Activated gamma-delta T cell treated with anti-CD3 and anti-CD28 coated beads, Interleukin-2, amount 50 U/mL, for 16 hours (primary cell): ENCODE measurements at places on chromosomes 2 and 18.

DNA sequence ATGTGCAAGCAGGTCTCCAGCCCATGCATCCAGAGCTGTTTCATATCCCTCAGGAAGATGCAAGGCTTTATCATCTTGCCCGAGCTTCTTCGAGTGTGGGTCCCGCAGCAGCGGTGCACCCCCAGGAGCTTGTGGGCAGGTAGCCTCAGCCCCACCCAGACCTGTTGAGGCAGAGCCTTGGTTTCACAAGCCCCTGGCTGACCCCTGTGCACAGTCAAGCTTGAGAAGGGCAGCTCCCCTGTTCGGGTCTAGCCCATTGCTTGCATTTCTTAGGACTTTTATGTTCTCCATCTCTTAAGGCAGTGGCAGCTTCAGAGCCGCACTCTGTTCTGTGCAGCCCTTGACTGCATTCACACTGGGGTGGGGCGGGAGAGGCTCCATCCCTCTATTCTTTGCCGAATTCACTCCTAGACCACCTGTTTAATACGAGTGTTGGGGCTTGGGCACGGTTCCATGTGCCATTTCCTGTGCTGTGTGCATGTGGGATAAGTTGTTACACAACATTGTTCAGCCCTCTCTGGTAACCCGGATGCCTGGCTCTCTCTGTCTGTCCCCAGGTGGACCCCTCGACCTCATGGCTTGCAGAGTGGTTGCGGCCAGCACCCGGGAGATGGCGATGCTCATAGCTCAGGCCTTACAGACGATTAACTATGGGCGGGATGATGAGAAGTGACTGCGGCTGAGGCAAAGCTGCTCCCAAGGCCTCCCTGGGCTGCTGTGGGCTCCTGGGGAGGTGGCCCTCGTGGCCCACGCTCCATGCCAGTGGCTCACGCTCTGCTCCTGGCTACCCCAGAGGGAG, 48.7 kb downstream of the IMPA2 start:
- DNase-seq, result no peak

- DNase-seq, result no peak
Measured at GRCh38 chr2:39623917-39624316, 41.8 kb upstream of the TMEM178A start.

GRCh38 chr2:3598197-3598910, 3.4 kb downstream of the COLEC11 start:
- DNase-seq, result no peak

GRCh38 chr2:78992451-78992806, 33.1 kb upstream of the REG3G start:
- no peak for DNase-seq

DNA sequence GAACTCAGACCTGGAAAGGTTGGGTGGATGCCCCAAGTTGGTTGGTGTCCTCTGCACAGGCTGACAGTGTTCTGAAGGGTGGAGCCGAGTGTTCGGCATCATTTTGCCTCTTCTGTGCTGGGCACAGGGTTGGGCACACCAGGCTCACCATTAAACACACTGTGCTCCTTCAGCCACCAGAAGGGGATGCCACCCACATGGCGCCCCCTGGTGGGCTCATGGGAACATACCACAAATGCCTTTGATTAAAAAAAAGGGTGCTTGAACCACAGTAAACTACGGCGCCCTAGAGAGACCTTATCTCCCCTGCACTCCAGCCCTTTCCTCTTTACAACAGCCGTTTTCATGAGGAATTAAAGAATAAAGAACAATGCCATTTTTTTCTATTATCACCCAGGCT, 89.4 kb downstream of the CELF4 start:
- DNase-seq, result no peak

- DNase-seq, result no peak
Measured at GRCh38 chr2:74063486-74063885, 78.8 kb downstream of the TET3 start.

- no peak for DNase-seq
Measured at GRCh38 chr2:235444101-235444597, 49.7 kb upstream of the AGAP1 start.

GRCh38 chr2:32166115-32166574, 481 bp downstream of the SLC30A6 start:
- DNase-seq, result no peak

GRCh38 chr2:29105375-29105774, 9.8 kb upstream of the CLIP4 start:
- no peak for DNase-seq

DNA sequence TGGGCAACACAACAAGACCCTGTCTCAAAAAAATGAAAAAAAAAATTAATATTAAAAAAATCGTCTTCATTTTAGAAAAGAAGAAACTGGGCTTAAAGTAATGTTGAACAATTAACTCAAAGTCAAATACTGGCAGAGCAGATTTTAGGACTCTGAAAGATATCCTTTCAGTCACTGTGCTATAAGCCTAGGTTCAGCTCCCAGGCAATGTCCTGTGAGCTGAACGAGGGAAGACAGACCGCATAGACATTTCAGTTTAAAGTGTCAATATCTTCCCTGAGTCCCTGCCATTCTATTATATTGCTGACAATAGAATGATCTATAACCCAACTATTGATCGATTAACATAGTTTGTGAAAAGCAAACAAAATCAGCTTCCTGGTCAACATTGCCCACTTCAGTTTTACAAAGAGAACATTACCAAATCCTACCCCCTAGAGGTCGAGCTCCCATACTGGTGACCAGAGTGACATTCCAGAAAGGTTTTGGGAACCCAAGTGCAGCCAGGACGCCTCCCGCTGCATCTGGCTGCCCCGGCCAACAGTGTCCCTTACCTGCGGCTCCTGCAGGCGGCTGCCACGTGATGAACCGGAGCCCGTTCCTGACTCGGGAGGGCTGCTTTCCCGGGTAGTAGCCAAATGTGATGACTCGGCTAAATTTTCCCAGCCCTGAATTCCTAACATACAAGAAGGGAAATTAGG, 639 bp downstream of the MRO start:
- no peak for DNase-seq

GRCh38 chr18:6476190-6476589, 61.5 kb upstream of the L3MBTL4 start:
- DNase-seq, result no peak

- no peak for DNase-seq
Measured at GRCh38 chr18:73614812-73615211, 532.8 kb downstream of the FBXO15 start.

DNA sequence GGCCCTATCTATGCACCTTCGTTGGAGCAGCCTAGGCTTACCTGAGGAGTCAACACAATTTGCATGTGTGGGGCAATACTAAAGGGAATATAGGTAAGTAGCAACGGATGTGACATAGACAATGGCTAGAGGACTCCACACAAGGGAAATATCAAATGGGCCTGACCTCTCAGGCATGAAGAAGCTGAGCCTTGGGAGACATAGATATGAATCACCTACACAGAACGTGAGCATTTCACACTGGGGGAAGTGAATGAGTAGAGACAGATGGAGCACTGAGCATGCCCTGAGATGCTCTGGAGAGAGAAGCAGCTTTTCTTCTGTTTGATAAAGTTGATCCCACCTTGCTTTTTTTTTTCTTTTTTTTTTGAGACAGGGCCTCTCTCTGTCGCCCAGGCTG, 97.9 kb downstream of the ATL2 start:
- no peak for DNase-seq

DNA sequence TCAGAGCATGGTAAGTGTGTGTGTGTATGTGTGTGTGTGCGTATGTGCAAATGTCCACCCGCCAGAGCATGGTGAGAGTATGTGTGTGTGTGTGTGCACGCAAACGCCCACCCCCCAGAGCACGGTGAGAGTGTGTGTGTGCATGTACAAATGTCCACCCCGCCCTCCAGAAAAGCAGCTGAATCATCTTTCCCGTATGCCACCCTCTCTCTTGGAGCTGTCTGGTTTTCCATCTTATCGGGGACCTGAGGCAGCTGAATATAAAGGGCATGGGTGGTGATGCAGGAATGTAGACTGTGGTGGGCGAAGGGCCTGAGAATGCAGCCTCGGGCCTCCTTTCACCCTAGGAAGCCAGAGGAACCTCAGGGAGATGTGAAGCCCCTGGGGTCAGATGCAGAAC, 66.9 kb downstream of the COPS7B start:
- no peak for DNase-seq

DNA sequence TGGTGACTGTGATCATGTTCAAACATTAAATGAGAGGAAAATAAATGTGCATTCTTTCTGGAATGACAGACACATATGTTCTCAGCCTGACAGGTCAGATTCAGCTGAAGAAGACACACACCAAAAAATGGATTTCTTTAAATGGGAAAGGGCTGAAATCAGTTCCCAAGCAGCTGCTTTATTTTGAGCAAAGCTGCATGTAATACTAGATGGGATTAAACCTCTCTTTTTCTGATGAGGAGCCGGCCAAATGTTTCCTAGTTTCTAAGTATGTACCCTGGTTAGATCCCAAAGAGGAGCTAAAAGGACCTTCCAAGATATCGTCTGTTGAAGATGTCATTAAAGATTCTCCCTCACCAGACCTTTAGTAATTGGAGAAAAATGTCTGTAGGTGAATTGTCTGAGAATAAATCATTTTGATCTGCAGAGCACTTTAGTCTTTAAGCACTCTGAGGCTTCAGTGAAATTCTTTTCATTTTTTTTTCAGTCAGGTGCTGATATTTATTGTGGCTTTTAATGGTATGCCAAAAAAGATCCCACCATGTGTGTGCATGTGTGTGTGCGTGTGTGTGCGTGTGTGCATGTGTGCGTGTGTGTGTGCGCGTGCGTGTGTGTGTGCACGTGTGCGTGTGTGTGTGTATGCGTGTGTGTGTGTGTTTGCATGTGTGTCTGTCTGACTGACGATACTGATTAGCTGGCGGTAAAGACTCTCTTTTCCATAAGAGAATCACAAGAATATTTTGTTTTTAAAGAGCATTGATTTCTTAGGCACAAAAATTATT, 175.8 kb downstream of the IRS1 start:
- DNase-seq, result no peak

GRCh38 chr2:8489751-8490150, 192.1 kb upstream of the ID2 start:
- DNase-seq, result no peak

GRCh38 chr2:25043241-25043867, 1.5 kb downstream of the EFR3B start:
- peak; percentile 24 for DNase-seq

DNA sequence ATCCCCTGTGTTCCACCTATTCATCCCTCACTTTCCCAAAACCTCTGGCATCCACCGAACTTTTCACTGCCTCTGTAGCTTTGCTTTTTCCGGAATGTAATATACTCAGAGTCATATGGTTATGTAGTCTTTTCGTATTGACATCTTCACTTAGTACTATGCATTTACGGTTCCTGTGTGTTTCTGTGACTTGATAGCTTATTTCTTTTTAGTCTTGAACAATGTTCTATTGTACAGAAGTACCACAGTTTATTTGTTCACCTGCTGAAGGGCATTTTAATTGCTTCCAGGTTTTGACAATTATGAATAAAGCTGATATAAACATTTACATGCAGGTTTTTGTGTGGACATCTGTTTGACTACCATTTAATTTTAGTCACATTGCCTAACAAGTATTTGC, 154.7 kb upstream of the DOK6 start:
- DNase-seq, result no peak

DNA sequence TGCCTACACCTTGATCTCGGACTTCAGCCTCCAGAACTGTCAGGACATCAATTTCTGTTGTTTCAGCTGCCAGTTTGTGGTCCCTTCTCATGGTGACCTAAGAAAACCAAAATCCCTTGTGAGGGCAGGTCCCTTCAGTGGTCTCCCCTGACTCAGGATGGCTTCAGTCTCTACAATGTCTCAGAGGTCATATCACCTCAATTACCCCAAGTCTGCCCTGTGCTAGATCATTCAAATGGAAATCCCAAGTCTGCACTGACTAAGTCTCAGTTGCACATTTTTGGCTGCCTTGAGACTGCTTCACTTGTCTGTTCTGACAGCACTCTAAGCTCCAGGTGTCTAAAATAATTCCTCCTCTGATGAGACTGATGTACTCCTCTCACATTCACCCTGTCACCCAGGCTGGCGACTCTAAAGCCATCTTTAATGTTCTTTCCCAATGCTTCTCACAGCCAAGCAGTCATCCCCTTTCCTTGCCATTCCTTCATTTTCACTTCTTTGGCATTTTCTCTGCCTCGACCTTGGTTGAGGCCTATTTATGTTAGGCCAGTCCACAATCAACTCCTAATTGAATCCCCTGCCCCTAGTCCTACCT, 470.8 kb downstream of the DLGAP1 start:
- DNase-seq, result no peak

- no peak for DNase-seq
Measured at GRCh38 chr18:13577781-13578180, 148.6 kb downstream of the FAM210A start.

DNA sequence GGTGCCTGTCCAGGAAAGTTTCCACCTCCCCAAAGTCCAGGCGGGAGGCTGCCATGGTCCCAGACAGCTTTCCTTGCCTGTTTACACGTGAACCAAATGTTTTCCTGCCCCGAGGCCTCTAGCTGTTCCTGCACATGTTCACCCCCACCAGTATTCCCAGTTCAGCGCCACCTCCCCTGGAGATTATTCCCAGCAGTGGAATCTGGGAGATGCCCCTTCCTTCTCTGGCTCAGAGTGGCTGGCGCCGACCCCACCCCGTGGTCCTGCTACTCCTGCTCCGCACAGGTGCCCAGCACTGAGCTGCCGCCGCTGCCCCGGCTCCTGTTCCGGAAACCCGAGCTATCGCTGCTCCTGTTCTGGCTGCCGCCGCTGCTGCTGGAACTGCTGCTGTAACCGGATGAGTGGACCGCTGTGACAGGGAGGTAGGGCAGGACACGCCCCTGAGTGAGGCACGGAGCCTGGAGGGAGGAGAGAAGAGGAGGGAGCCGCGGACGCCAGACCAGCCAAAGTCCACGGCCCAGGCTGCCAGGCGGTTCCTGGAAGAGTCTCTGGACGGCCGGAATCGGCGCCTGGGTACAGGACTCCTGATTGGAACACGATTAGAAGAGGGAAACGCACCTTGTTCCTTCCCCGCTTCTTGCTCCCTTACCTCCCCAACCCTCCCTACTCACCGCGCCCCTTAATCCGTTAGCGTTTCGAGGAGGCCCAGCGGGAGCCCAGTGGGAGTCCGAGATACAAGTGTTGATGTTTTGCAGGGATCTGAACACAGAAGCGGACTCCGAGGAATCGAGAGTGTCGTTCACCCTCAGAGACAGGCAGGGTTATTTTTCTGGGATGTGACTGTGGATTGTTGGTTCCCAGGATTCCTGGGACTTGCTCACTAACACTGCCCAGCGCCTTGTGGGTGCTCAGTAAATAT, at the start of gene PDE11A:
PDE11A (minus strand) TSS at position 395 of the 919 bp plus-strand sequence; CDS start at position 55, 340 bp downstream.
- no peak for DNase-seq
